ENCODE measurements at places on chromosomes 5 and 9. TPM values are rescaled to one million over a fixed set of nuclear protein-coding genes. Genes with fewer than 3 reads are reported as not detected.

- no peaks in the 10 kb centered on the region for H3K36me3 ChIP-seq
- H3K27me3 ChIP-seq = peaks cover 15% of the 10 kb centered on the region
- H3K27ac ChIP-seq = no peak overlapping the region
- no peaks in the 10 kb centered on the region for H3K4me1 ChIP-seq
- DNase-seq = no peak
Measured at GRCh38 chr9:91589101-91589553, 165.5 kb upstream of the NFIL3 start.

- no peak for DNase-seq
- no peak overlapping the region for H3K4me3 ChIP-seq
- no peaks in the 10 kb centered on the region for H3K36me3 ChIP-seq
- H3K4me1 ChIP-seq = peaks cover 7% of the 10 kb centered on the region
Measured at GRCh38 chr9:107024193-107024592, 161.2 kb downstream of the ZNF462 start.

DNA sequence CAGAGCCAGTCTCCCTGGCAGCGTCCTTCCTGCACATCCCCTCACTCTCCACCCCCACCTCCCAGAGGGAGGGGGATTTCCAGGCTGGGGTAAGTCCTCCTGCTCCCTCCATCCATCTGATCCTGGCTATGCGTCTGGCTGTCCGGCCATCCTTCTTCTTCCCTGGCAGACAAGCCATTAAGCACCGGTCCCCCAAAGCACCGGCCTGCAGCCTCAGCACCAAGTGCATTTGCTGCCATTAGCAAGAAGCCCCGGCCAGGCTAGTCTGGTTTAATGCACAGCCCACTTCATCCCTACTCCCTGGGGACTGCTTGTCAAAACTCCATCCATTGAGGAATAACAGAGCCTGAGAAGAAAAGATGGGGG lies 208.7 kb upstream of the IER5L start:
- no peak for DNase-seq
- no peaks in the 10 kb centered on the region for H3K36me3 ChIP-seq
- H3K4me3 ChIP-seq = no peak overlapping the region
- H3K4me1 ChIP-seq = peaks cover 9% of the 10 kb centered on the region
- H3K27me3 ChIP-seq = peaks cover 5% of the 10 kb centered on the region
- H3K27ac ChIP-seq = no peak overlapping the region

DNA sequence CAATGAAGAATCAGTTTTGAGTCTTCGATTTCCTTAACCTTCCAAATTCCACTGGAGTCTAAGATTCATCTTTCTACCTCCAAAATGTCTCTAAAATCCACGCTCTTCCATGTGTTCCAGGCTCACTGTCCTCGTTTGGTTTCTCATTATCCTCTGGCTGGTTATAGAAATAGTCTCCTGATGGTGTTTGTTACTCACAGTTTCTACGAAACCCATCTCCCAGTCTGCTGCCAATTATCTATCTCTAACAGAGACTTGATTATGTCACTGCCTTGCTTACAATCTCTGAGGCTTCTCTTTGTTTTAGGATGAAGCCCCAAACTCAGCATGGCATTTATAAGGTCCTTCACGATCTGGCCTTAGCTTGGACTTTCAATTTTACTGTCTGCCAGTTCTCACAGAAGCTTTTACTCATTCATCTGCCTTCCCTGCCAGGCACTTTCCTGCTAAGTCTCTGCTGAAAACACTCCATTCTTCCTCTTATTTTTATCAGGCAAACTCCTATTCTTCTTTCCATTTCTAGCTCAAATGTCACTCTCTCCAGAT lies 339.6 kb upstream of the SGCD start:
- H3K4me3 ChIP-seq = no peak overlapping the region
- H3K36me3 ChIP-seq = no peaks in the 10 kb centered on the region
- no peak overlapping the region for H3K27ac ChIP-seq
- no peaks in the 10 kb centered on the region for H3K4me1 ChIP-seq

GRCh38 chr5:160382346-160382745 lies 11.9 kb upstream of the C1QTNF2 start:
- no peaks in the 10 kb centered on the region for H3K4me1 ChIP-seq
- H3K27me3 ChIP-seq = peaks cover 37% of the 10 kb centered on the region
- H3K27ac ChIP-seq = no peak overlapping the region
- H3K36me3 ChIP-seq = no peaks in the 10 kb centered on the region
- no peak for DNase-seq

The ADAMTS2 gene
- total RNA-seq = not detected

The ARID3C gene
- not detected for total RNA-seq

The SNCB gene
- total RNA-seq = not detected

The SHOC1 gene
- not detected for total RNA-seq
